Activated T-helper 1 cell treated with anti-CD3 and anti-CD28 coated beads, Interleukin-2, amount 50 U/mL, for 16 hours (primary cell): ENCODE measurements at places on chromosomes 5 and 9.

- no peak for DNase-seq
Measured at GRCh38 chr5:24080046-24080445, 564.7 kb downstream of the CDH10 start.

- DNase-seq, result no peak
Measured at GRCh38 chr5:172169216-172169615, 18.8 kb downstream of the STK10 start.

DNA sequence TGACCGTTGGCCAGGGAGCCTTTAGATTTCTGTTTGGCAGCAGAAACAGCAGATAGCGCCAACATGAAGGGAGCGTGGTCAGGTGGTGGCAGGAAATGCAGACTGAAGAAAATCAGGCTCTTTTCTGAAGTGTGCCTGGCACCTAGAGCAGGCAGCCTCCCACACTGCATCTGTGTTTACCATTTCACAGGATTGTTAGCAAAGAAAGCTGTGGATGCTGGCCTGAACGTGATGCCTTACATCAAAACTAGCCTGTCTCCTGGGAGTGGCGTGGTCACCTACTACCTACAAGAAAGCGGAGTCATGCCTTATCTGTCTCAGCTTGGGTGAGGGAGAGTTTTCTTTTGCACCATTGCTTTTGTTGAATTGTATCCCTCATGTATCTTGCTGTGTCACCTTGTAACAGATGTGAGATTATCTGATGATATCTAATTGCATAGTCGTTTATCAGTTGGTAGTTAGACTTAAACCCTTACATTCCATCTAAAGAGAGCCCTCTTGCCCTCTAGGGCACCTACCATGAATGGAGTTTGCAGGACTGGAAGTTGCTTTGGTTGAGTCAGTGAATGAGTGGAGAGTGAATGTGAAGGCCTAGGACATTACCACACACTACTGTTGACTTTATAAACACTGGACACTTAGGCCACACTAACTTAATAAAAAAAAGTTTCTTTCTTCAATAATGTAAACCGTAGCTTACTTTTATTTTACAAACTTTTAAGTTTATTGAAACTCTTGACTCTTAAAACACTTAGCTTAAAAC lies 42.8 kb downstream of the ACO1 start:
- no peak for DNase-seq

GRCh38 chr9:132288966-132289365 lies 65.8 kb downstream of the SETX start:
- DNase-seq, result no peak

DNA sequence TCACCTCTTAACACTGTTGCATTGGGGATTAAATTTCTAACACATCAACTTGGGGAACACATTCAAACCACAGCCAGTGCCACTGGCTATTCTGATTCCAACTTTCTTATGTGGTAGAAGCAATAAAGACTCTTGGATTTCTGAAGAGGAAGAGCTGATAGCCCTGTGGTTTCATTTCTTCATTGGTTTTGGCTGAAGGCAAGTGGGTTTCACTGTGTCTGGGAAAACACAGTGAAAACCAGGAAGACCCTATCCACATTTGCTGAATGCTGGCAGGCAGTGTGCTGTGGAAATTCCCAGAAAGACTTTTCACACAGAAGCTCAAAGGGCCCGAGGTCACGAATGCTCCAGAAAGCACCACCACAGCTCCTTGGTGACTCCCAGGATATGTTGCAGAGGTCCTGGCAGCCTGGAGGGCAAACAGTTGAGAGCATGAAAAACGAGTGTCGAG lies 67.1 kb downstream of the DAPK1 start:
- DNase-seq, result no peak

- no peak for DNase-seq
Measured at GRCh38 chr5:14133394-14133793, 9.7 kb upstream of the TRIO start.

DNA sequence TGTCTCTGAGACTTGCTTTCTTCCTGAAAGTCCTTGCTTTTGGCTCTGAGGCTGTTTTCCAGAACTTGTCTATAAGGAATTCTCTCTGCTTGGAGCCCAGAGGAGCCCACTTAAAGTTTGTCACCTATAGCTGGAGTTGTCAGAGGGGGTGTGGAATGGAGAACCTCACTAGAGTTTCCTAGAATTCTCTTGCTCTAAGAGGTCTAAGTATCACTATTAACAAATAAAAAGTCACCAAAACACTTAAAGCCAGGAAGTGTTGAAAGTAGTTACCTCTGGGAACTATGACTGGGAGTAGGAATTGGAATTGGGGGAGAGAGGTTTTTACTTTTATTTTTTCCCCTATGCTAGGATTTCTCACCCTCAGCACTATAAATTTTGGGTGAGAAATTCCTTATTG lies 15.0 kb downstream of the SIT1 start:
- no peak for DNase-seq

GRCh38 chr5:169424279-169424655 lies 123.3 kb upstream of the SLIT3 start:
- DNase-seq, result no peak

DNA sequence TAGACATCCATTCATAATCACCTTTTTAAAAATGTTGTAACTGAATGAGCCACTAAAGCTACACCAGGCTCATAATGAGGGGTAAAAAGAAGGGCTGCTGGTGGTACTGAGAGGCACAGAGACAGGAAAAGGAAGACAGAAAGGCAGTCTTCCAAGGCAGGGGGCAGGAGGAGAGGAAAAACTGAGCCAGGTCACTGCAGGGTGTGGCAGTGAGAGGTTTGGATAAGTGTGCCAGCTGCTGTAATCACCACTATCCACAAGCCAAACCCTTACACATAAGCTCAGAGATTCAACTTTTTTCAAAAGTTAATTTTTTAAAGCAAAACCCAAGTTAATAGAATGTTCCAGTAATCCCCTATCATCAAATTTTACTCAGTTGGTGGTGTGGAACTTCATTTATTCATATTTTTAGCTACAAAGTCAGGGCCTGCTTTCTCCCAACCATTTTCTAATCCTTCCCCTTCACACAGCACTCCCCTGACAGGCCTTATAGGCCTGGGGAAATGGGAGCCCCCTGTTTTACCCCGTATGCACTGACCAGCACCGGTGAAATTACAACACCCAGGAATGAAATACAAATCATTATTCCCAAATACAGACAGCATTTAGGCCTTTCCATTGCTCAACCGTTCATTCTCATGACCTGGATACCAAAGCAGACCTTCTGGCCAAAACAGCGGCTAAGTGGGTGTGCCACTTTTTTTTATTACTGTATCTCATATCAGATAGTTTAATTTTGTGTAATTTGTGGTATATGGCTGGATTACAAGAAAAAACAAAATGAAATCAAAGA lies 76.3 kb downstream of the EFNA5 start:
- no peak for DNase-seq

GRCh38 chr5:175383350-175383749 lies 60.6 kb downstream of the DRD1 start:
- no peak for DNase-seq

DNA sequence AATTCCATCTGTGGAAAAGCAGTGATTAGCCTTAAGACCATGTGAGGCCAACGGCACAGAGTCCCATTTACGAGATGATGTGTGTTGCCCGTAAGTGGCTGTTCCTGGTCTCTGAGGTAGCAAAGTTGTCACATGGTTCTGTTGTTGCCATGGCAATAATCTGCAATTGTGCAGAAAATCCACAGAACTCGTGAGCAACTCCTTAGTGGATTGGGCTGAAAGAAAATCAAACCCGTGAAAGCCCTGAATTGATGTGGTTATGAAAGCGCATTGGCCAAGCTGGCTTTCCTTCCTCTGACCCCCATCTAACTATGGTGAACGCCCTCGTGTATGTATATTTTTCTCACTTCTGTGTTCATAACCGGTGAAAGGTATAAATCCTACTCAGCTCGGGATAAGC lies 614.7 kb downstream of the EBF1 start:
- DNase-seq, result no peak

GRCh38 chr9:98345011-98345410 lies 89.6 kb upstream of the TBC1D2 start:
- no peak for DNase-seq

GRCh38 chr5:78060421-78060820 lies 234.1 kb downstream of the AP3B1 start:
- DNase-seq, result no peak

GRCh38 chr9:18720691-18721090 lies 246.7 kb downstream of the ADAMTSL1 start:
- no peak for DNase-seq

DNA sequence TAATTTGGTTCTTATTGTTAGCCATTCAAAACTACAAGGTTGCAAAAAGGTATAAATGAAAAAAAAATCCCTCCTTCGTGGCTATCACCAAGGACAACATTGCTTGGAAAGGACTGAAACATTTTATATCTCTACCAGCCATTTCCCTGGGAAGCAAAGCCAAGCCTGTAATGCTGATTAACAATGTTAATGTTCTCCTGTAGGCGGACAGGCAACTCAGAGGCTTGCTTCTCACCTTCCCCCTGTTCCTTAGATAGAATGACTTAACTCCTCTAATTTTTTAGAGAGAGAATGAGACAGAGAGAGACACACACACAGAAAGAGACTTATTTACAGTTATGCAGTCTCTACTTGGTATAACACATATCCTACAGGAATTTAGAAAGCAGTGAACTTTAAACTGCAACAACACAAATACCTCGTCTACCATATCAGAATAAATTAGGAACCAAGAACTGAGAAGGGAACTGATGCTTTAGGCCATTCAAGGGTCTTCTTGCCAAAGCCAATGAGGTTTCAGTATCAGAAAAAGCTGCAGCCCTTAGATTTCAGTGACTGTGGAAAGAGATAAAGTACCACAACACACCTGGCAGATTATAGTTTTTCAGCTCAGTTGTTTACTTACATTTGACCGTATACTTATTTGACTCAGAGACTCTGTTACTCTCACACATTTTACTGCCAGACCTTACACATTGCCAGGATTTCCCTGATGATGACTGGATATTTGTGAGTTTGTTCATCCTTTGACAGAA lies 20.9 kb upstream of the MAN2A1 start:
- DNase-seq, result no peak

- no peak for DNase-seq
Measured at GRCh38 chr9:78288214-78288892, 8.6 kb upstream of the PSAT1 start.

GRCh38 chr9:136886610-136887597 lies 588 bp downstream of the TRAF2 start:
- DNase-seq, result no peak

DNA sequence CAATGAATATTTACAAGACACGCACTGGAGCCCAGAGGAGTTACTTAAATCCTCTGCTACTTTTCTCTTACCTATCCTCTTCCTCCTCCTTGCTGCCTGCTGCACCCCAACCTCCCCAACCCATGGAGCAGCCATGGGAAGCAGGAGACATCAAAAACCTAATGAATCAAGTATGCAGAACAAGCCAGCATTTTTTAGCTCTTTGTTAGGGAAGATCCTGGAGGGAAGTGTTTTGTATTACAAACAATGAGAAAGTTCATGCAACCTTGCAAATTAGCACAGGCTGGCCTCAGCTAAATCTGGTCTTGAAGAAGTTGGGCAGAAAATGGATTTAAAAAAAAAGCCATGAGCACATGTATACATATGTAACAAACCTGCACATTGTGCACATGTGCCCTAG lies 498.8 kb downstream of the KIF4B start:
- DNase-seq, result no peak

DNA sequence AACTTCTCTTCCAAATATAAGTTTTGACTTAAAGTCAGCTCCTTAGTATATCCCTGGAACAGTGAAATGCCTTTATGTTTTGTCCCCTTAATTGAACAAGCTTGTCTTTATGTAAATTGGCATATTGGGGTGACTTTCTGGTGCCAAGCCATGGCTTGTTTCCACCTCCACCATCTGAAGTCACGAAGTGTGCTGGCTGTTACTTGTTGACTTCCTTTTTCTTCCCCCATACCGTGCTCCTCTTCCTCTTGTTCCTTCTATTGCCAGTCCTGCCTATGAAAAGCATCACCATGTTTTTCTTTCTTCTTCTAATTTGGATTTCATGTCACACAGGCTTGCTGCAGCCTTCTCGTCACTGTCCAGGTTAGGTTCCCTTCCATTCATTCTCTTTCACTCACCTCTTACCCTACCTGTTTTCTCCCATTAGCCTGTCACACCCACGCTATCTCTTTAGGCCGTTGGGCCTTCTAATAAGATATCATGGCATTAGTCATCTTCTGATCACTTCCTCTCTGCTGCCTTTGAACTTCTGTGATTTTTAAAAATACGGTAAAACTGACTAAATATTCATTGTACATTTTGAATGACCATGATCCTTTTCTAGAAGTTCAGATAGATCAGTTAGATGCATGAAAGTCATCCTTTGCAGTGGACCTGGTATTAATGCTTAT lies 48.1 kb downstream of the IQGAP2 start:
- DNase-seq, result no peak

DNA sequence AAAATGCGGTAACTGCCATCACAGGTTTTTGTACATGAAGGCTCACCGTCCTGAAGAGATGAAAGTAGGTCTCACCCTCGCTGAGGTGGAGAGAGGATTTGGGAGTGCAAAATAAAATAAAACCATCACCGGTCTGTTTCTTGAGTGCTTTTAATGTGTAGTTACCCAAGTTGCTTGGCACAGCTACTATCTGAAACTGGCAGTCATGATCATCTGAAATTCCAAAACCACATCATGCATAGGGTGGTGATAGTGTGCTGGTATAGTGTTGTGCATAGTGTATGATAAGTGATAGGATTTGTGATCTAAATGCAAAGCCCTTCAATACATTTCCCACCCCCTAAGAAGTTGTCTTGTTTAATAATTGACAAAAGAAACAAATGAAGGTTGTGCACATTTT lies 381.3 kb downstream of the DMRT2 start:
- no peak for DNase-seq

GRCh38 chr5:52626312-52626711 lies 161.4 kb upstream of the ITGA1 start:
- DNase-seq, result no peak

DNA sequence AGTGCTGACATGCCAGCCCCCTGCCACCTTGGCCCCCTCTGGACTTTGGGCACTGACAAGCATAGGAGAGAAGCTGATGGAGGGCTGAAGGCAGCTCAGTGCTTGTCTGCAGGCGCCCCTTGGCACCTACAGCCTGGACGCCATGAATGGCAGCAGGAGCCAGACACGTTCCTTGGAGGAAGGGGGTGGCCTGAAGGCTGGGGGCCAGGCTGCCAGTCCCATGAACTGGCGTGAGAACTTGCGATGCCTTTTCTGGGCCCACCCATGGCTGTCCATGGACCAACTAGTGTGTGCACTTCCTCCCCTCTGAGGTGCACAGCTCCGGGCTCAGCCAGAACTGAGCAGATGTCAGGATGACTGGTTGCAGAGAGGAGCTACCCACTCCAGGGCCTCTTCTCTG lies 99.0 kb upstream of the RANBP6 start:
- no peak for DNase-seq

DNA sequence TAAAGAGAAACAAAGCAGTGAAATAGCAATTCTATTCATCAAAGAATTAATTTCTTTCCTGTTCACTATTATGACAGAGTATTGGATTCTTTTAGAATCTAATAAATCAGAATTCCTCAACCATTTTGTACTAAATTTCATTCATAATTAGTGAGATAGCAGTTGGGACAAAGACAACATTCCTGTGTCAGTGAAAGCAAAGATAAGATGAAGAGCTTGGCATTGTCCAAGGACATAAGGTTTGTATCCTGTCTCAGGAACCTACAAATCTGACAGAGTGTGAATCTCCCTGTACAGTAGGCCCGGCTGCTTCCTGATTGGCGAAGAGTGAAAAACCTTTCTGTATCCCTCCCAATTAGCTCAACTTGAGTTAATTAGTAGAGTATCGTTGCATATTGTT lies 349.1 kb downstream of the ISL1 start:
- DNase-seq, result no peak
